ENCODE measurements at places on chromosomes 3 and 15.
A peak's percentile ranks its signal among the peaks of the same experiment; 100 is the strongest.

DNA sequence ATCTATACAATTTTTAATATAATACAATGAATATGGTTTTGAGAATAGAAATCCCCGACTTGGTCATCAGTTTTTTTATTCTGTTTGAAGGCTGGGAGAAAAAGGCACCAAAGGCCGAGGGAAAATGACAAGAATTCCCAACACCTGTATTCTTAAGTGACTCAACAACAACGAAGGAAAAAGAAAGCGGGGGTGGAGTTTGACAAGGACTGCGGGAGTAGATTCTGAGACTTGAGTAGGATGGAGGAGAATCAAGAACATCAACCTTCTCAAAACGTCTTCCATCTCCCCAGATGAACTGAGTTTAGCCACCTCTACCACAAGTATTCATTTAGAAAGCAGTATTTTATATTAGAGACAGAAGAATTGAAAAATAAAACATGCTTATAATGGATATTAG is 107.2 kb downstream of the IGSF11 start:
- no peak for DNase-seq

- peak; percentile 47 for DNase-seq
Observed at GRCh38 chr3:126982126-126982470, 817 bp upstream of the PLXNA1 start.

- DNase-seq: no peak
Observed at GRCh38 chr3:183306798-183307671, 54.0 kb downstream of the B3GNT5 start.

GRCh38 chr3:11284011-11284410 is 11.8 kb downstream of the ATG7 start:
- no peak for DNase-seq

- no peak for DNase-seq
Observed at GRCh38 chr15:52343831-52344230, 48.2 kb upstream of the MYO5C start.

DNA sequence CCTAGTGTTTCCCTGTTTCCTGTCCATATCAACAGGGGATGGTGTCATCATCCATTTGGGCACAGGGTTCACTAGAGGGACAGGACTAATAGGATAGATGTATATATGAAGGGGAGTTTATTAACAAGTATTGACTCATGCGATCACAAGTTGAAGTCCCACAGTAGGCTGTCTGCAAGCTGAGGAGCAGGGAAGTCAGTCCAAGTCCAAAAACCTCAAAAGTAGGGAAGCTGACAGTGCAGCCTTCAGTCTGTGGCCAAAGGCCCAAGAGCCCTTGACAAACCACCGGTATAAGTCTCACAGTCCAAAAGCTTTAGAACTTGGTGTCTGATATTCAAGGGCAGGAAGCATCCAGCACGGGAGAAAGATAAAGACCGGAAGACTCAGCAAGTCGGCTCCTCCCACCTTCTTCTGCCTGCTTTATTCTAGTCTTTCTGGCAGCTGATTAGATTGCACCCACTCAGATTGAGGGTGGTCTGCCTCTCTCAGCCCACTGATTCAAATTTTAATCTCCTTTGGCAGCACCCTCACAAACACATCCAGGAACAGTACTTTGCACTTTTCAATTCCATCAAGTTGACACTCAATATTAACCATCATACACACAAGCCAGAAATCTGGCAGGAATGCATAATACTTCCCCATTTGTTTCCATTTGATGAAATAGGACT is 43.4 kb downstream of the CD200 start:
- no peak for DNase-seq

- DNase-seq: no peak
Observed at GRCh38 chr3:79027593-79027992, 740.2 kb downstream of the ROBO1 start.
